ENCODE measurements at places on chromosomes 13 and 19. TPM values are rescaled to one million over a fixed set of nuclear protein-coding genes. Genes with fewer than 3 reads are reported as not detected.

GRCh38 chr19:43697295-43697694 is 18.6 kb upstream of the IRGC start:
- no peak overlapping the region for H3K4me3 ChIP-seq
- peaks cover 29% of the 10 kb centered on the region for H3K4me1 ChIP-seq
- no peaks in the 10 kb centered on the region for H3K27me3 ChIP-seq
- no peak for DNase-seq

Gene FFAR1
- not detected for total RNA-seq

- H3K36me3 ChIP-seq: no peaks in the 10 kb centered on the region
- peaks cover 4% of the 10 kb centered on the region for H3K27me3 ChIP-seq
- H3K4me1 ChIP-seq: no peaks in the 10 kb centered on the region
- H3K4me3 ChIP-seq: no peak overlapping the region
- DNase-seq: no peak
These were observed 67.8 kb downstream of the FGF9 start for GRCh38 chr13:21738630-21739029.

DNA sequence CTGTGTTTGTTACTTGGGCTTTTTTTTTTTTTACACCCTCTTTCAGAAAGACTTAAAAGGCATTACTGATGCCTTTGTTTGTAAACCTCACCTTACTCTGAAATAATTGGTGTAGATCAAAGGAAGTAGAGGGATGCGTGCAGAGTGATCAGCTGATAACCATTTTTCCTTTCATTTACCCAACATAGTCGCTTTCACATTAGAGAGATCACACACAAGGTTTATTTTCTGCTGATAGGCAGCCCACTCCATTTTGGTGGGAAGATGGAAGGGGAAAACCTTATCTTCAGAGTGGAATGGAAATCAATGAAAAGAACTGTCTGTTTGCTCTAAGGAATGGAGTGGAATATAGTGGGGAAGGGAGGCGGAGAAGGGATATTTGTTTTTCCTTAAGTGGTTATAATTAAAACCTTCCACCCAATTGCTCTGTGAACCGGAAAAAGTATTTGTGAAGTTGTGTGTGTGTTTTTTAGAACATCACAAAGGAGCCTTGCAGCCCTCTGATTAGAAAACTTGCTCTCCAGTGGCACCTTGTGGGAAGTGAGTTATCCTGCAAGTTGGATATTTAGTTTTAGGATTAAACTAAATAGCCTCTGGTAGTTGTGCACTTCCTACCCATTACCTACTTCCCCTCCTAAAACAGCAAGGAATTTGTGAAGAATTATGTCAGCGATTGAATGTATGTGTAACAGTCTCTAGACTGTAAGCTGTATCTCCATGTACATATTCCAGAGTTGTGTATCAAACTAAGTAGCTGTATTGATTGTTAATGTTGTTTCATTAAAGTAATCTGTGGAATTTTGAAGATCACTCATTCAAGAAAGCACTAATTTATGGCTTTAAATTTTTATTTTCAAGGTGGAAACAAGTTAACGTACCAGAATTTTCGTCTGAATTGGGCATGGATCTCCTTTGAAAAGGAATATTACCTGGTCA is 76.8 kb downstream of the FREM2 start:
- no peak for DNase-seq
- no peak overlapping the region for H3K27ac ChIP-seq
- H3K4me3 ChIP-seq: no peak overlapping the region
- H3K4me1 ChIP-seq: no peaks in the 10 kb centered on the region
- no peaks in the 10 kb centered on the region for H3K36me3 ChIP-seq
- H3K27me3 ChIP-seq: no peaks in the 10 kb centered on the region

DNA sequence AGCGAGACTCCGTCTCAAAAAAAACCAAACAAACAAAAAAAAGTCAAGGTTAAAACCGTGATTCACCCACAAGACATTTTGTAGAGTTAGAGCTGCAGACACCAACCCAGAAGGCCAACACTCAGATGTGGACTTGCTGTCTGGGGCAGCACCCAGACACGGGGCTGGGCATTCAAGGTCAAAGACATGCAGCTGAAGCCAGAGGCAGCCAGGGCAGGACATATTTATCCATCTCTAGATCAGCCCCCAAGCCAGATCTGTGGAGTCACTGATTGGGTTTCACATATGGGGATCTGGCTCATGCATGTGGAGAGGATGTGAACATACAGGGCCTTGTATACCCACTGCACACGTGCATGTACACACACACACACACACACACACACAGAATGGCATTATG is 3.6 kb downstream of the KLK15 start:
- no peak for DNase-seq
- H3K4me3 ChIP-seq: no peak overlapping the region
- no peak overlapping the region for H3K27ac ChIP-seq
- H3K36me3 ChIP-seq: no peaks in the 10 kb centered on the region

- no peaks in the 10 kb centered on the region for H3K4me1 ChIP-seq
- H3K27ac ChIP-seq: no peak overlapping the region
- no peak for DNase-seq
- H3K36me3 ChIP-seq: no peaks in the 10 kb centered on the region
- no peak overlapping the region for H3K4me3 ChIP-seq
These were observed 513.6 kb downstream of the IRS2 start for GRCh38 chr13:109272595-109273325.

- no peak overlapping the region for H3K4me3 ChIP-seq
- no peak overlapping the region for H3K27ac ChIP-seq
- DNase-seq: no peak
- H3K27me3 ChIP-seq: no peaks in the 10 kb centered on the region
- H3K36me3 ChIP-seq: no peaks in the 10 kb centered on the region
These were observed 34.5 kb upstream of the FAM216B start for GRCh38 chr13:42746866-42747265.

DNA sequence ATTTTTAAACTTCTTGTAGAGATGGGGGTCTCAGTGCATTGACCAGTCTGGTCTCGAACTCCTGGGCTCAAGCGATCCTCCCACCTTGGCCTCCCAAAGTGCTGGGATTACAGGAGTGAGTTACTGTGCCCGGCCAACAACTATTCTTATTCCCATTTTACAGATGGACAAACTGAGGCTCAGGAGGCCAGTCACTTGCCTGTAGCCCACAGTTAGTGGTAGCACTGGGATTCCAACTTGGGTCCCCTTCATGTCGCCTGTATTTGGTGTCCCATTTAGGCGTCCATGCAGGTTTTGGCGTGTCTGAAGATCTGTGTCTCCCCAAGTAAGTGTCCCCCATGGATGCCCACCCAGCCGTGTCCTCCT is 791 bp upstream of the AXL start:
- peaks cover 3% of the 10 kb centered on the region for H3K4me1 ChIP-seq
- H3K27me3 ChIP-seq: peaks cover 17% of the 10 kb centered on the region
- H3K36me3 ChIP-seq: no peaks in the 10 kb centered on the region
- no peak overlapping the region for H3K27ac ChIP-seq

DNA sequence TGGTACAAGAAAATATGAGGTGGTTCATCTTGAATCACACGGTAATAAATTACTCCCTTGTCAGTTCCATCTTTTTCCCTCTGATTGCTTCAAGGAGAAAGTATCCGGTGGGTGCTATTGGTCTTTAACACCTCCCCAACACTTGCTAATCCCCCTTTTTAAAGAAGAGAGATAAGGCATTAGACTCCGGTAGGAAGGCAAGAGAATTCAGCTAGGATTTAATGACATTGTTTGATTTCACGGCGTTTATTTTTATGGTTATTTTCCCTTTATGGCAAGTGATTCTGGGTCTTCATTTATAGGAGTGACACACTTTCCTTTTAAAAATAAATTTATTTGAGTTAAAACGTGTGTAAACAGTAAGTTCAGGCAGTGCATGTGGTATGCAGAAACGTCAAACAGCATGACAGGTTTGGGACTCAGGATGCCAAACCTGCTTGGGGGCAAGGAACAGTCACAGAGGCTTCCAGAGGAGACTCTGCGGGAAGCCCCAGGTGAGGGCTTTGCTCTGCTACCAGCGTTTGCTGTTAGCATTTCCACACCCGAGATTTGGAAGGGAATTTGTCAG is 36.5 kb downstream of the TSHZ3 start:
- no peaks in the 10 kb centered on the region for H3K4me1 ChIP-seq
- H3K27me3 ChIP-seq: no peaks in the 10 kb centered on the region
- H3K27ac ChIP-seq: no peak overlapping the region
- H3K36me3 ChIP-seq: no peaks in the 10 kb centered on the region
- H3K4me3 ChIP-seq: no peak overlapping the region

Gene AZU1
- total RNA-seq: 0.49 TPM

GRCh38 chr19:19113040-19113626 is 25.1 kb downstream of the TMEM161A start:
- H3K4me3 ChIP-seq: no peak overlapping the region
- H3K36me3 ChIP-seq: no peaks in the 10 kb centered on the region
- no peak overlapping the region for H3K27ac ChIP-seq
- no peak for DNase-seq

- no peak for DNase-seq
- no peak overlapping the region for H3K27ac ChIP-seq
- H3K4me3 ChIP-seq: no peak overlapping the region
- no peaks in the 10 kb centered on the region for H3K36me3 ChIP-seq
- no peaks in the 10 kb centered on the region for H3K27me3 ChIP-seq
These were observed 13.2 kb downstream of the KLK5 start for GRCh38 chr19:50939596-50939995.

- H3K27me3 ChIP-seq: peaks cover 13% of the 10 kb centered on the region
- H3K4me3 ChIP-seq: no peak overlapping the region
- no peaks in the 10 kb centered on the region for H3K4me1 ChIP-seq
- DNase-seq: no peak
- no peaks in the 10 kb centered on the region for H3K36me3 ChIP-seq
These were observed 9.0 kb upstream of the CEACAM5 start for GRCh38 chr19:41699231-41699967.

GRCh38 chr13:43963726-43964125 is 84.0 kb downstream of the LACC1 start:
- peak; percentile 26 for DNase-seq
- H3K36me3 ChIP-seq: no peaks in the 10 kb centered on the region
- no peak overlapping the region for H3K4me3 ChIP-seq
- no peaks in the 10 kb centered on the region for H3K4me1 ChIP-seq

Gene UGGT2
- not detected for total RNA-seq

DNA sequence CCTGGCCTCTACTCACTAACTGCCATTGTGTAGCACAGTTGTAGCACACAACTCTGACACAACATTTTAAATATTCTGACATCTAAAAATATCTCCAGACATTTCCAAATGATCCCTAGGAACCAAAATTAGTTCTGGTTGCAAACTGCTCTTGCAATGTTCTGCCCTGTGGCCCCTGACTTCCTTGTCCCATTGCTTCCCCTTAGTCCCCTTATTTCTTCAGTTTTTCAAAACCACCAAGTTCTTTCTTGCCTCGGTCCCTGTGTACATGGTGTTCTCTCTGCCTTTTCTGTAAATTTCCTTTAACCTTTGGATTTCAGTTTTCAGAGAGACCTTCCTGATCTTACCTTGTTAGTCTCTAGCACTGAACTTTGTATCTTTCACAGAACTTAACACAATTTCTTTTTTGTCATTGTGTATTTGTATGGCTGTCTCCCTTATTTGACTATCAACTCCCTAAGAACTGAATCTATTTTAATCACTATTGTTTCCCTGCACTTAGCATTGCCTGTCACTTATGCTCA is 87.6 kb upstream of the MLNR start:
- H3K27ac ChIP-seq: no peak overlapping the region
- H3K4me3 ChIP-seq: no peak overlapping the region
- peaks cover 36% of the 10 kb centered on the region for H3K36me3 ChIP-seq
- DNase-seq: no peak

Gene ZNF497
- total RNA-seq: 0.55 TPM

Gene ZNF154
- total RNA-seq: 16.9 TPM

- H3K36me3 ChIP-seq: no peaks in the 10 kb centered on the region
- H3K27me3 ChIP-seq: no peaks in the 10 kb centered on the region
- no peak overlapping the region for H3K4me3 ChIP-seq
- DNase-seq: no peak
These were observed 359.3 kb downstream of the EFNB2 start for GRCh38 chr13:106176117-106176516.

Gene ZNF730
- total RNA-seq: not detected

DNA sequence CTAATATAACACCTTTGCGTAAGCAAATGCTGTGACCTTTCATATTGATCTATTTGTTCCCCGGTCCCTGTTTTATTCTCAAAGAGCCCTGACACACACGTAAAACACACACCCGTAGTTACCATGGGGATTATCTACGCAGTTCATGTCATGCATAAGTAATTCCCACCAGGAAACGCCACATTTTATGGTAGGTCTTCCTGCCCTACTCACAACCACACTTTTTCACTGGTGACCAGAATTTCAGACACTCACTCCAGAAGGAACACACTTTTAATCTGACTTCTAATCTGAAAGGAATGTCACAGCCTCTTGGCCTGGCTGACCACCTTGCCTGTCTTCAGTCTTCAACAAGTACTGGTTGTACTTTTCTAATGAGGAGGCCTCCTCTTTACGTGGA is 46.8 kb downstream of the SLC7A1 start:
- no peaks in the 10 kb centered on the region for H3K4me1 ChIP-seq
- H3K27me3 ChIP-seq: no peaks in the 10 kb centered on the region
- no peak for DNase-seq
- no peak overlapping the region for H3K27ac ChIP-seq
- peaks cover 56% of the 10 kb centered on the region for H3K36me3 ChIP-seq

- no peak overlapping the region for H3K4me3 ChIP-seq
- H3K27me3 ChIP-seq: no peaks in the 10 kb centered on the region
- no peaks in the 10 kb centered on the region for H3K36me3 ChIP-seq
- H3K27ac ChIP-seq: no peak overlapping the region
- no peaks in the 10 kb centered on the region for H3K4me1 ChIP-seq
- DNase-seq: no peak
These were observed 1135.9 kb upstream of the PCDH20 start for GRCh38 chr13:62551588-62551987.

GRCh38 chr13:91714855-91715254 is 316.4 kb downstream of the GPC5 start:
- H3K4me3 ChIP-seq: no peak overlapping the region
- H3K4me1 ChIP-seq: no peaks in the 10 kb centered on the region
- no peak overlapping the region for H3K27ac ChIP-seq
- no peak for DNase-seq

- H3K36me3 ChIP-seq: peaks cover 13% of the 10 kb centered on the region
- H3K4me1 ChIP-seq: peaks cover 21% of the 10 kb centered on the region
- H3K27ac ChIP-seq: no peak overlapping the region
- no peaks in the 10 kb centered on the region for H3K27me3 ChIP-seq
- H3K4me3 ChIP-seq: no peak overlapping the region
These were observed 56.8 kb downstream of the KLF12 start for GRCh38 chr13:74077375-74077774.
